Fibroblast of skin of left quadriceps (primary cell): ENCODE measurements at places on chromosomes 3 and 15.

- no peak for DNase-seq
Observed at GRCh38 chr3:67377299-67377698, 277.1 kb downstream of the SUCLG2 start.

DNA sequence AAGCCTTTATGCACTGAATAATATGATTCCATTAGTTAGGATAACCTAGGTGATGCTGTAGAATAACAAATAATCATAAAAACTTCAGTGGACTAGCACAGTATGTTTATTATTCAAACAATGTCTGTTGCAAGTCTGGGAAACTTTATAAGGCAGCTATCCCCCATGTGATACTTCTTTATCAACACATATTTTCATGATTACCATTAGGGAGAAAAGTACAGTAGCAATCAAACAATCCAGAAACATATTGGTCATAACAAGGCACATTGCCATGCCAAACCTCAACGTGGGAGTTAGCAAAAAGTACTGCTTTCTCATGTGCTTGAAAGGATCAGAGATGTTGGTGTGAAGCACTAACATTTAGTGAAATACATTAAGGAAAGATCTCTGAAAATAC lies 35.5 kb downstream of the EOMES start:
- DNase-seq = peak; percentile 40

DNA sequence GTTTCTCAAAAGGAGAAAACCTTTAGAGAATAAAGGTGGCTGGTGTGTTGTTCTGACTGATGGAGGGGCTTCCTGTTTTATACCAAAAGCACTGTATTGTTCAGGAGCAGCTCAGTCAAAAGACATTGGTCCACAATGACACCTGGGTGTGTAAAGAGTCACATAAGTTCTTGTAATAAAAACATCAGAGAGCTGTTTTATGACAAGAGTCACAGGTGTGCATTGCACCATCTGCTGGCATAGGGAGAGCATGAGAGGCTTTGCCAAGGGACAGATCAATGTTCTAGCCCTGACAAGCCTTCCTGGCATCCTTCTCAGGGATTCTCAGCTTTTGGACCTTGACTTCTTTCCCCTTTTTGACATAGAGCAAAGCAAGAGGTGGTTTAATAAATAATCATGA lies 20.4 kb downstream of the ARPP21 start:
- no peak for DNase-seq

GRCh38 chr3:177928172-177928873 lies 607.9 kb upstream of the KCNMB2 start:
- DNase-seq = no peak

GRCh38 chr3:23113455-23114171 lies 89.5 kb upstream of the UBE2E2 start:
- peak; percentile 25 for DNase-seq

- no peak for DNase-seq
Observed at GRCh38 chr3:48318713-48319468, 14.6 kb downstream of the SPINK8 start.

- no peak for DNase-seq
Observed at GRCh38 chr3:10855871-10856662, 40.0 kb downstream of the SLC6A11 start.

DNA sequence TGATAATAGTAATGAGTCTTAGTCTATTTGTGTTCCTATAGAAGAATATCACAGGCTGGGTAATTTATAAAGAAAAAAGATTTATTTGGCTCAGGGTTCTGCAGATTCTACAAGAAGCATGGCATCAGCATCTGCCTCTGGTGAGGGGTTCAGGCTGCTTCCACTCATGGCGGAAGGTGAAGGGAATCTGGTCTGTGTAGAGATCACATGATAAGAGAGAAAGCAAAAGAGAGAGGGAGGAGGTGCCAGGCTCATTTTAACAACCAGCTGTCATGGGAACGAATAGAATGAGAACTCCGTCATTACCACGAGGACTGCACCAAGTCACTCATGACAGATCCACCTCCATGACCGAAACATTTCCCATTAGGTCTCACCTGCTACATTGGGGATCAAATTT lies 664.0 kb upstream of the SGO1 start:
- no peak for DNase-seq

- DNase-seq = peak; percentile 20
Observed at GRCh38 chr3:42906070-42906847, at the start of gene ZNF662. TSS of gene ZNF662 (plus strand) at chr3:42906142. CDS start at chr3:42908115, 1,973 bp downstream.

GRCh38 chr3:106590216-106590615 lies 721.4 kb upstream of the CBLB start:
- no peak for DNase-seq

- DNase-seq = no peak
Observed at GRCh38 chr3:54146506-54147239, 24.3 kb downstream of the CACNA2D3 start.

GRCh38 chr15:76868740-76869139 lies 36.4 kb downstream of the SCAPER start:
- no peak for DNase-seq

DNA sequence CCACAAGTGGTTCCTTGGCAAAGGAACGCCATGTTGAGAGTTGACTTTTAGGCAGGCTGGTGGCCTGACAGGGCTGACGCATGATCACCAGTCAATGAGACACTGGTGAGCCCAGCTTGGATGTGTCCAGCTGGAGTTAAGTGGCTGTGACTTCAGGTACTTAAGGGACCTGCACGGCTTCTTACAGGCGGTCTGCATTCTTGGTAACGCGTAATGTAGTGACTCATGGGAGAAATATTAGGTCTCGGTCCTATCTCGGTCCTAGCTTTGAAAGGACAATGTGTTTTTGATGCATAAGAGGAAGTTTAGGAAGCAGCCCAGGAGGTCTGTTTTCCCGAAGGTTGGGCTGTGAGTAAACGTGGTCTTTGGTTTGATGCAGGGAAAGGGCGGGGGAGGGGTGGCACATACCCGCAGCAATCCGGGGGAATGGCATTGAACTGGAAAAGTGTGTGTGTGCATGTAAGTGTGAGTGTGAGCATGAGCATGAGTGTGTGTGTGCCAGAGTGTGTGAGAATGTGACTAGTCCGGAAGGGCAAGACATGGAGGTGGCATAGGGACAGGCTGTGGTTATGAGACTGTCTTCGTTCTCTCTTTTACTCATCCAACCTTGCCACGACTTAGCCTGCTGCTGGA lies 55.3 kb downstream of the FAM43A start:
- DNase-seq = peak; percentile 34

DNA sequence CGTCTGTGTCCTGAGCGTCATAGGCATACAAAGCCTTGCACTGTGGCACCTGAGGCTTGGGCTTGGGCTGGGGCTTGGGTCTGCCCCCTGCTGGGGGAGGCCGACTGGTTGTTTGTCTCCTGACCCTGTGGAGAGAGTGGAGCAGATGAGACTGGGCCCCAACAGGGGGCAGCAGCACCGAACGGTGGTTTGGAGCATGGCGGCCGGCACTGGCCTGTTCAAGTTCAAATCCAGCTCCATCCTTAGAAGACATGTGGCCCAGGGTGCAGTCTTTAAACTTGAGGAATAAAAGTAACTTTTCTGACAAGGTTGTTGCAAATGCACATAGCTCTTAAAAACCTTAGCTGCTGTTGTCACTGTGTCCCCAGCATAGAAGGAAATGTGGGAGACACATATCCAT lies 33.3 kb downstream of the CCNB2 start:
- DNase-seq = no peak

GRCh38 chr15:92449476-92449875 lies 55.8 kb downstream of the ST8SIA2 start:
- DNase-seq = peak; percentile 45

GRCh38 chr3:168275662-168276061 lies 179.9 kb upstream of the GOLIM4 start:
- DNase-seq = no peak

DNA sequence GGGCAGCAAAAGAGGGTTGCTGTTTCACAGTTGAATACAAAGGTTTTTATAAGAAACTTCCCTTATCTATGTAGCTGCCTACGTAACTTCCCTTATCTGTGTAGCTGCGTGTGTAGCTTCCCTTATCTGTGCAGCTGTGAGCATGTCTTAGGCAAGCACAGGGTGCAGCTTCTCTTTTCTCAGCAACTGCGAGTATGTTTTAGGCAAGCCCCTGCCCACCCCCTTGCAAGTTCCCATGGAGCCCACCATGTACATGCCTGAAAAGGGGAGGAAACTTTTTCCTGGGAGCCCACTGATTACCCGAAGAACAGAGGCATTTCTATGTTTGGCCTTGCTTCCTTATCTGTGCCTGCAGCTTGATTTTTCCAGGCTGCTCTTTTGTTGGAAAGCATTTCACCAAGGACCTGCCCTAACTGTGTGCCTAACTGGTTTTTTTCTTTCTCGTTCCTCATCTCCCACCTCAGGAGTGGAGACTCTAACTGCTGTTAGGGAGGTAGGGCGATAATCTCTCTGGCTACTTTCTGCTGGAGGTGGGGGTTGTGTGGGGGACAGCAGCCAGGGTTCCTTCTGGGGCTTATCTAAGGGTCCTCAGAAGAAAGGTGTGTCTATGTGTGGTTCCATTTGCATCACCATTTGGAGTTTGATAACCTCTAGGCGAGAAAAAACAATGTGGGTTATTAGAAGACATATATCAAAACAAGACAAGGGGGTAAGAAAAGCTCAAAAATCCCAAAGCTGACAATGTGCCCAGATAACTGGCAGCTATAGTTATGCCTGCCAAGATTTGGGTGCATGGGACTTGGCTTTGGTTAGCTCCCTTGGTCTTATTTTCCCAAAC lies 26.0 kb downstream of the SORD start:
- DNase-seq = no peak

DNA sequence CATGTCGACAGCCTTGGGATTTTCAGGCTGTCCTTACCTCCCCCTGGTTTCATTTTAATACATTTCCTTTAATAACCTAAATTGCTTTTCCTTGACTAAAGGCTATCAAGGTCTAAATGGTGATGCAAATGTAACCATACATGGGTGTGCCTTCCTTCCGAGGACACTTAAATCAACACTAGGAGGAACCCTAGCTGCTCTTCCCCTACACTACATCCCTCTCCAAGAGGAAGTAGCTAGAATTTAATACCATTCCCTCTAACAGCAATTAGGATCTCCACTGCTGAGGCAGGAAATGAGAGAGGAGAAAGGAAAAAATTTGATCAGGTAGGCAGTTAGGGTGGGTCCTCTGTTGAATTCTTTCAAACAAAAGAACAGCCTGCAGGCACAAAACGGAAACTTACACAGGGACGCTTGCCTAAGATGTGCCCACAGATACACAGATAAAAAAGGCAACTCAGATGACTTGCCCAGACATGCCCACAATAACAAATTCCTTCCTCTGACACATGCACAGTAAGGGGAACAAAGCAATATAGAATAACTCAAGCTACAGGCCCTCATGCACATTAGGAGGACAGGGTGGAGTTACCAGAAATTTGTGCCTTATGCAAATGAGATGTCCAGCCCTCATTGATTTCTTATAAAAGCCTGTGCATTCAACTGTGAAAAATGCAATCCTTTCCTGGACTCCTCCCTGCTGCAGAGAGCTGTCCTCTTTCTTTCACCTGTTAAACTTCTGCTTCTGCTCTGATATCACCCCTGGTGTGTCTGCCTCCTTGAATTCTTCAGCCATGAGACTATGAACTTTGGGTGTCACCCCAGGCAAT lies 1024.4 kb upstream of the CADM2 start:
- DNase-seq = no peak

- DNase-seq = no peak
Observed at GRCh38 chr3:134625462-134625861, 25.4 kb downstream of the KY start.

DNA sequence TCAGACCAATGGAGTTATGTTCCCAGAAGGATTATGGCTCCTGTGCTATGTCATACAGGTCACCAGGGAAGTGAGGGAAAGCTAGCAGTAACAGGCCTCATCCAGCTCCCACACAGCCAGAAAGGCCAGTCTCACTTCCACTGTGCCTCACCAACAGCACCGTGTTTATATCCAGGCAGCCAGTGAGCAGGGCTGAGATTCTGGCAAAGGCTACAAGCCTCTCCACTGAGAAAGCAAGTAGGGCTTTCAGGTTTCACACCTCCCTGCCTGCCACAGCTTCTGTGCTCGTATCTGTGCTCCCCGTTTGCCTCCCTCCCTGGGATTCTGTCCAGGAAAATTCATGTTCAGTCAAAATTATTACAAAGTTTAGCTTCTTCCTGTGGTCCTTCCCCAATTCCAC lies 14.9 kb upstream of the CFAP20DC start:
- DNase-seq = no peak

DNA sequence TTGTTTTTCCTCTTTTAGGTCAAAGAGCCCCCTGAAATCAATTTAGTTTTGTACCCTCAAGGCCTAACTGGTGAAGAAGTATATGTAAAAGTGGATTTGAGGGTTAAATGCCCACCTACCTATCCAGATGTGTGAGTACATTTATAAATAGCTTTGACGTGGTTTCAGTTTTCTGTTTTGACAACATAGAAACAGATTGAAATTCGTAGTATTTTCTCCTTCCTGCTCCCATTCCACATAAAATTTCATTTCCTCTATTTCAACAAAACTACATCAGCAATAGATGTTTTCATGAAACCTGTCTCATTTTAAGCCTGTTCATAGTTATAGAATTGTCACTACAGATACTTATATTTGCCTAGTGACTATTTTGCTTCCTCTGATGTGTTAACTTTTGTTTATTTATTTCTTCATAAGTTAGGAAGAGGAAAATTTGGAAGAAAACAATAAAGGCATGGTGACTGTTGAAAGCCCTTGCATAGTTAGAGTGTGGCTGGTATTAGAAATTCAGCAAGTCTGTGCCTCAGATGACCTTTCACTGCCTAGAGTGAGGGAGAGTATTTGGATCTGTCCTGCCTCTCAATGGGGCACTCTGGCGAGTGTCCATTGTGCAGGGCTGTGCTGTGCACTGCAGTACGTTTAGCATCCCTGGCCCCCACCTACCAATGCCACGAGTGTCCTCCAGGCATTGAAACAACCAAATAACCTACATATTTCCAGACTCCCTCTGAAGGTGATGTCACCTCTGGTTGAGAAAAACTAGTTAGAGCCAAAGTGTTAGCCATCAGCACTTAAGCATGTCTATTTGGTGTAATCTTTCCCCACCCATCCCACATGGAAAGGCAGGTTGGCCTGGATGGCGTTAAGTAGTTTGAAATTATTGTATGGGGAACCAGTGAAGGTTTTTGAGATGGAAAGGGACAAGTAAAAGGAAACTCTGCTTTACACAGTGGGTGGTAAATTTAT lies 5.9 kb downstream of the EIF2AK4 start:
- DNase-seq = no peak

DNA sequence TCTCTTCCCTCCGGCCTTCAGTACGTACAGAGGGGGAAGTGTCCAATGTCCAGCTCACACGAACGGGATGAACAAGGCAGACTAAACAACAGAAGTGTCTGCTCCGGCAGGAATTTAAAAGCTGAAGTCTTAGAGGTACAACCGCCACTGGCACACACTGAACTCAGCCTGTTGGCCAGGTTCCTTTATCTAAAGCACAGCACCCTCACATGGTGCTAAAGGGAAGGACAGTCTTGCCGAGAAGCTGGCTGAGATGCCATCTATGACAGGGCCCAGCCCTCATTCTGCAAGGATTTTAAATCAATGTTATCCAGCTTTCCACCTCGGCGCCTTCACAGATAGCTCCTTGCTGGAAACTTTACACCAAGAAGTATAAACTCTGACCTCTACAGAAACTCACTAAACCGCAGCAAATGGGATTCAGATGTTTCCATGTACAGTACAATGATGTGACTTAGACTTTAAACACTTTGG lies 2.8 kb downstream of the ADAMTS17 start:
- DNase-seq = peak; percentile 46

- DNase-seq = no peak
Observed at GRCh38 chr3:137990427-137990826, 19.5 kb upstream of the CLDN18 start.
